ENCODE measurements at places on chromosomes 7 and 10.
A peak's percentile ranks its signal among the peaks of the same experiment; 100 is the strongest.

DNA sequence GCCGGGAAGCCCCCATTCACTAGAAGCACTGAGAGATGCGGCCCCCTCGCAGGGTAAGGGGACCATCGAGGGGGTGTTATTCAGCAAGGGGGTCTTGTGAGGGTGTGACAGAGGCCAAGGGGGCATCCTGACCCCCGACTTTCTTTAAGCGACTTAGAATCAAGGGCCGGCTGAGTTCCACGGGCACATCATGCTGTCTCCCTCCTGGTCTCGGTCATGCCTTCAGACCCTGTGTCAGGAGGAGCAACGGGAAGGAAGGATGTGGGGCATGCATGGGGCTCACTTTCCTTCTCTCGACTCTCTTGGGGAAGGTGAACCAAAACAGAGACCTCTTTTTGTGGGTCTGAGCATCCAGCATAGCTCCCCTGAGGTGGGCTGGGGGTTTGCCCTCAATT is 2.5 kb downstream of the ACSL5 start:
- peak overlapping the region; percentile 67 for H3K27ac ChIP-seq
- peak; percentile 59 for DNase-seq
- peak overlapping the region; percentile 96 for H3K4me3 ChIP-seq
- no peaks in the 10 kb centered on the region for H3K27me3 ChIP-seq
- H3K36me3 ChIP-seq: no peaks in the 10 kb centered on the region

- H3K36me3 ChIP-seq: no peaks in the 10 kb centered on the region
- H3K4me3 ChIP-seq: no peak overlapping the region
- no peaks in the 10 kb centered on the region for H3K27me3 ChIP-seq
- no peaks in the 10 kb centered on the region for H3K4me1 ChIP-seq
Measured at GRCh38 chr10:90417476-90418210, 440.2 kb downstream of the HTR7 start.

- H3K27me3 ChIP-seq: no peaks in the 10 kb centered on the region
- H3K4me3 ChIP-seq: no peak overlapping the region
- DNase-seq: no peak
- no peak overlapping the region for H3K27ac ChIP-seq
- H3K4me1 ChIP-seq: no peaks in the 10 kb centered on the region
- no peaks in the 10 kb centered on the region for H3K36me3 ChIP-seq
Measured at GRCh38 chr10:117653170-117653515, 110.6 kb downstream of the EMX2 start.

DNA sequence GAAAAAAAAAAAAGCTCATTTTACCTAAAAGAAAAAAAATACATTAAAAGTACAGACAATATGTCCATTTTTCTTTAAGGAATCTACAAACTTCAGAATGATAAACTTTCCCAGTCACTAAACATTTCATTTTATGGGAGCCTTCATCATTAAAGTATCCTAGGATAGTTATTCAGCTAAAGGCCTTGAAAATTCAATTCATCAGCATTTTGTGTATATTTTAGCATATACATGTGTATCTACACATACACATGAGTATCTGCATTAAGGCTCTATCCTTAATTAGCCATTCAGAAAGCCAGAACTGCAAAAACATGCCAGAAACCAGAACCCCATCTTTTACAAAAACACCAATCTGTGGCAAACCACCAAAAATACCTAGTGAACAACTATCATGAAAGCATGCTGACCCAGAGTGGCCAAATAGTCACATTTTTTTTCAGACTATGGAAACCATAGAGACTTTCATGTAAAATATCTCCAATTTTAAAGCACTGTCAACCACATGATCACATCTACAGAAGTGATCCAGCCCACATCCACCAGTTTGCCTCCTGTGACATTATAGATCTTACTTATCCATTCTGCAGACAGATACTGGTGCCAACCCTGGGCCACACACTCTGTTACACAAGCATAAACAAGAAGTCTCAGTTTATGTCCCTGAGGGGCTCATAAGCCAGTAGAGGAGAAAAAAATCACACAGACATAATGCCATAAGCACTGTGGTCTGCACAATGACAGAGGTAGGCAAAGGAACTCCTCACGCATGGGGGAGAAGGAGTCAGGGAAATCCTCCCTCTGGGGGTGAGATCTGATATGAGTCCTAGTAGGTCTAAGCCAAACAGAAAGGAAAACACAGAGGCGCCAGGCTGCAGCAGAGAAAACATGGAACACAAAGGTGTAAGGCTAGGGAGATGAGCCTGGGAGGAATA is 79.2 kb downstream of the SRPK2 start:
- DNase-seq: no peak
- H3K4me3 ChIP-seq: no peak overlapping the region
- H3K36me3 ChIP-seq: no peaks in the 10 kb centered on the region
- H3K27me3 ChIP-seq: no peaks in the 10 kb centered on the region

- H3K27ac ChIP-seq: no peak overlapping the region
- no peaks in the 10 kb centered on the region for H3K27me3 ChIP-seq
- no peak for DNase-seq
- H3K4me1 ChIP-seq: no peaks in the 10 kb centered on the region
Measured at GRCh38 chr10:75400771-75401568, 594 bp downstream of the ZNF503 start.

GRCh38 chr7:128031901-128032604 is 816 bp upstream of the LRRC4 start:
- peak; percentile 92 for DNase-seq
- peaks cover 83% of the 10 kb centered on the region for H3K4me1 ChIP-seq
- H3K4me3 ChIP-seq: peak overlapping the region; percentile 71
- H3K27me3 ChIP-seq: no peaks in the 10 kb centered on the region
- peaks cover 8% of the 10 kb centered on the region for H3K36me3 ChIP-seq

DNA sequence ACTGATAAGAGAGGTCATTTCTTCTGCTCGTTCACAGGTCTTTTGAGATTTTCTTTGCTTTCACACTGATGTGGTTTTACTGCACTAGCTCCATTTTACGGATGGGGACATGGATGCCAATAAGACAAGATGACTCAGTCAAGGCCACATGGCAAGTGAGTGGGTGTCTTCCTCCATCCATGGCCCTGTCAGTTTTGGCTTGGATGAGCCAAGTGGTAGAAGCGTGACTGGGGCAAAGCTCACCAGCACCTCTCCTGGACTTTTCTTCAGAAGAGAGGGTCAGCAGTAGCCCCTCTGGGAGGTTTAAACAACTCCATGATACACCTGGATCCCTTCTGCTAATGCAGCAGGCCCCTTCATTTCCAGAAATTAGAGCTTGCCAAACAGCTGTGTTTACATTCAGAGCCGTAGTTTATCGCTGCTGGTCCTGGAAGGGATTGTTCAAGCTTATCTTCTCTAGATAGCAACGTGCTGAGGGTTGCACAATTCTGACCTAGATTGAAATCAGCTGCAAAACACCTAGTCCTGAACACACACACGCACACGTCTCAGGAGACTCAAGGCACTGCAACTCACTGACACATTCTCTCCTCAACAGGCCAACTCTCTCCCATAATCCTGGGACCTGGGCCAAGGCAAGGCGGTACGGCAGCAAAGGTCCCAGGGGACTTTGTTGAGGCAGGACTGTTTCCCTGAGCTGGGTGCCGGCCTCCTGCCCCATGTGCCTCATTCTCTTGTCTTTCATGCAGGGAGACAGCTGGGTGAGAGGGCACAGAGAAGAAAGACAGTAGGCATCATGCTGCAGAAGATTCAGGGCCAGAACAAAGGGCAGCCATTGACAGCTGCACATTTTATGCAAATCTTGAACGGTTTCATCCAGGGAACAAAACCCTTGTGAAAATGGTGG is 14.2 kb upstream of the PDCD4 start:
- peak overlapping the region; percentile 30 for H3K4me3 ChIP-seq
- no peaks in the 10 kb centered on the region for H3K27me3 ChIP-seq
- H3K4me1 ChIP-seq: peaks cover 33% of the 10 kb centered on the region
- peak; percentile 65 for DNase-seq

DNA sequence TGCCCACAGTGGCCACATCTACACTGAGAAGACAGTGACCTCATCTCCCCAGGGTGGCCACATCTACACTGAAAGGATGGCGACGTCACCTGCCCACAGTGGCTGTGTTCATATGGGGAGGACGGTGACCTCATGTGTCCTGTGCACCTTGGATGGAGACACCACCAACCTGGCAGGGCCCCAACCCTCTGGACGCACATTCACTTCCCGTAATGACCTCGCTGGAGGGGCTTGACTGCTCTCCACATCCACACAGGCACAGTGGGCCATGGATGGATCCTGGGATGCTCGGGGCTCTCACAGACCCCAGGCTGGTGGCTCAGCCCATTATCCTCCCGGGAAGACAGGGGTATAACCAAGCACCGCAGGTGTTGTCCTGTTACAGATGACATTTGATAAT is 69.7 kb upstream of the BTBD16 start:
- no peaks in the 10 kb centered on the region for H3K36me3 ChIP-seq
- H3K4me1 ChIP-seq: no peaks in the 10 kb centered on the region
- H3K4me3 ChIP-seq: no peak overlapping the region
- no peaks in the 10 kb centered on the region for H3K27me3 ChIP-seq
- no peak for DNase-seq

DNA sequence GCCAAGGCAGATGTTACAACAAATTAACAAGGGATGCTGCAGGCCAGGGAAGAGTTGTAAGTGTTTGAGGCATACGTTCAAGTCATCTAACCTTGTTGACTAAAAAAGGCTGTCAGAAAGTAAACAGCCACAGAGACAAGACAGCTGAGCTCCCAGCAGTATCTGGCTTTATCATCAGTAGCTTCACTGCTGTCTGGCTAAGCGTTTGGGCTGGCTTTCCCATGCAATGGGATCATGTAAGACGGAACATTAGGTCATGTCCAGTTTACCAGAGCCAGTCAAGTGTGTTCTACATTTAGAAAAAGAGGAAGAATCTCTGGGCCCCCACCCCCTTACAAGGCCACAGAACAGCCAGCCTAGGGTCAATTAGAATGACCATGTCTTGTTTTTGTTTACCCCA is 51.3 kb upstream of the GSAP start:
- H3K36me3 ChIP-seq: no peaks in the 10 kb centered on the region
- no peak for DNase-seq
- no peaks in the 10 kb centered on the region for H3K27me3 ChIP-seq
- H3K4me3 ChIP-seq: no peak overlapping the region

All from Karpas-422 (cell line).